Activated CD4-positive, alpha-beta T cell treated with anti-CD3 and anti-CD28 coated beads for 1 hour (primary cell): ENCODE measurements at places on chromosomes 12 and 14.

- DNase-seq = no peak
Observed at GRCh38 chr12:57404966-57405640, 25.7 kb downstream of the R3HDM2 start.

- DNase-seq = no peak
Observed at GRCh38 chr14:73958591-73958990, 8.5 kb downstream of the COQ6 start.

DNA sequence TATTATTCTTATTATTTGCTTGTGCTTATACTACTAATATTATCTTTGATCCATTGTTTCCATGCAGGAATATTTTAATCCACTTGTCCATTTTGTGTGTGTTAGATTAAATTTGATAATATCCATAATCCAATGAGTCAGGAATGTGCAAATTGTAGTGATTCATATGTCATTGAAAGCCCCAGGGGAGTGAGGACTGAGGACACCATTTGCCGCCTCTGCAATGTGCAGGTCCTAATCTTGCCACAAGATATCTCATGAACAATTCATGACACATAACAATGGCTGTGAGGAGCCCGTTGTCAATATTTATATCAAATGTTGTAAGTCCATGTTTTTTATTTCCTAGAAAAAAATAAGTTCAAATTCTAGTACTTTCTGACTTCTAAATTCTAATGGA, 250.5 kb downstream of the ZFP36L1 start:
- no peak for DNase-seq

DNA sequence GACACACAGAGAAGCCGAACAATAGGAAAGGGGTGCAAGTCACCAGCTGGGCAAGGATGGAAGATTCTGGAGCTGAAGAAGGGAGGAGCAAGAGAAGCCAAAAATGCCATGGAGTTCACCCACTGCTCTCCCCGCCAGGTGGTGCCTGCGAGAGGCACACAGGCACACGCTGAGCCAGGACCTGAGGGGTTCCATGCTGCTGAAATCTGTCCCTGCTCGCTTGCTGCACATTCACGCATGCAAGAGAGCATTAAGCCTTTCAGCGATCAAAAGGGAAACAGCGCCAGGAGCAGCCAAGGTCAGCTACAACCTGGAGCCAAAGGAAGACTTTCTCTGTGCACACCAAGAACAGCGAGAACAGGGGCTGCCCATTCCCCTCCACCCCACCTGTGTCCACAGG, 104.1 kb downstream of the ANO2 start:
- DNase-seq = no peak

- DNase-seq = no peak
Observed at GRCh38 chr14:103137689-103138300, 14.5 kb downstream of the TNFAIP2 start.

DNA sequence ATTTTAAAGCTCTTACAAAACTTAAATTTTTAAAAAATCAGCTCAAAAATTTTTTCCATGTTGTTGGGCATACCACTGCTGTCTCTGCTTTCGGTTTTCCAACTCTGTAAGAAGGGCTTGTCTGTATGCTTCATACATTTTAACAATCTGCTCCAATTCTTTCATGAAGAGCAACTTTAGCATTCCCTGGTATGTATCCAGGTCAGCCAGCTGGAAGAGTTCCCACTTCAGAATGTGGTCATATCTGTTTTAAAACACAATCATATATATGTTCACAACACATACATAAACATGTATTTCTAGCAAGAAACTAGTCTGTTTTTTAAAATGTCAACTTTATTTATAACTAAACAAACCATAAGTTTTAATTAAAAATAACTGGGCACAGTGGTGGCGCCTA, 33.0 kb downstream of the SAV1 start:
- DNase-seq = no peak

DNA sequence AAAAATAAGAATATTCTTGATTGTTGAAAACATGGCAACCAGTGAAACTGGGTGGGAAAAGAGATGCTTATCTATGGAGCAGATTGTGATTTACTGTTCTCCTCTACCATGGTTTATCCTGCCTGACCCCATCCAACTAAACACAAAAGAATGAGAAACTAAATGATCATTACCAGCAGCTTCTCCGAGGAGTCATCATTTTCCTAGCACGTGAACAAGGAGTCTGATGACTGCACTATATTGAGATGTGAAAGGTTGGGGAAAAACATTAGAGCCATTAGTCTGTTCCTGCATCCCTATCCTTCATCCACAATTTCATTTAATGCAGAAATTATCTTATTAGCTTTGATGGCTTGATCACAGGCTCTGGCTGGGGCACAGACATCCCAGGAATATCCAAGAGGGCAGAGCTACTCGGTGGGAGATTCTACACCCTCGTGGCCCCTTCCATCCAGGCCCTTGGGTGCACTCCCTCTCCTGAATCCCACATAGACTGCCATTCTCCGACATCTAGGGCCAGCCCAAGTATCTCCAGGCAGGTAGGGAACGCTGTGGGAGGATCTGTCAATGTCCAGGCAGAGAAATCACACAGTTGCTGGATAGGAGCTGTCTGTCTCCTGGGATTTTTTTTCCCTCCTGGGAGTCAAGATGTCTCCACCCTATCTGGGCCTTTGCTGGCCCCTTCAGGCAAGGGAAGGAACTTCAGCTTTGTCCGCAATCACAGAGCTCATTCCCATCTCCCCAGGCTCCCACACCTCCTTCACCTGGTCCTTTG, 43.3 kb upstream of the DHRS4 start:
- DNase-seq = no peak
